Transverse colon (tissue), 4 donors: ENCODE measurements at places on chromosomes 1 and 21. TPM values are rescaled to one million over a fixed set of nuclear protein-coding genes. Genes with fewer than 3 reads are reported as not detected.
A peak's percentile ranks its signal among the peaks of the same experiment; 100 is the strongest.

- DNase-seq, result no peak
Measured at GRCh38 chr21:46540087-46540710, 64.7 kb downstream of the S100B start.

- DNase-seq, result no peak
Measured at GRCh38 chr1:85220756-85221201, 20.0 kb upstream of the SYDE2 start.

DNA sequence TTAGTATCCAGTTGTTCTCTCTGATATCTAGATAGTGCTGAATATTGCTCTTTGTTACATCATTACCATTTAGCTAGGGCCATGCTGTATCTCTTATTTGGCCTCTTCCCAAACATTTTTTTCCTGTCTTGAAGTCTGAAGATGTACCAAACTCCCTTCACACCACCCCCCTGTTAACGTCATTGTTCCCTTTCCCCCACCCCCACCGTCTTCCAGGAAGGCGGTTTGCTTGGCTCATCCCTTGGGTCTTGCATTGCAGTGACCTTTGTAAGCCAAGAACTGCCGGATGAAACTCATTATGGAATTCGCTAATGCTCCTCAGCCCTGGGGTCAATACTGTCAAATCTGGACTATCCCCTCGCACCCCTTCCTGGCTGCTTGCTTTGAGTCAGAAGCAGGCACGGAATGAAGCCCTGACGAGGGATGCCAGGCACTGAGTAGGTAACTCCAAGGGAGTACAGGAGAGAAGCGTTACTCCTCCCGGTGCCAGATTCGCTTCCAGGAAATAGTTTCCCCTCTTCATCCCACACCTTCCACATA is 283.1 kb downstream of the TM2D1 start:
- DNase-seq, result no peak

GRCh38 chr1:221520250-221520649 is 221.6 kb downstream of the DUSP10 start:
- no peak for DNase-seq

DNA sequence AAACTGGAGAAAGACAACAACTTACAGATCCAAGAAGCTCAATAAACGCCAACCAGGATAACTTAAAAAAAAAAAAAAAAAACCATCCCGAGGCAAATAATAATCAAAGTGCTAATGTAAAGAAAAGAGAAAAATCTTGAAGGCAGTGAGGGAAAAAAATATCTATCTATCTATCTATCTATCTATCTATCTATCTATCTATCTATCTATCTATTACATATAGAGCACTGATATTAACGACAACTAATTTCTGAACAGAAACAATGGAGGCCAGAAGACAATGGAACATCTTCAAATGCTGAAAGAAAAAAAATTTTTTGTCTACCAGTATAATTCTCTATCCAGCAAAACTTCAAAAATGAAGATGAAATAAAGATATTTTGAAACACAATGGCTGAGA is 18.0 kb downstream of the PACC1 start:
- no peak for DNase-seq

GRCh38 chr21:42162831-42163510 is 56.0 kb upstream of the ABCG1 start:
- no peak for DNase-seq

DNA sequence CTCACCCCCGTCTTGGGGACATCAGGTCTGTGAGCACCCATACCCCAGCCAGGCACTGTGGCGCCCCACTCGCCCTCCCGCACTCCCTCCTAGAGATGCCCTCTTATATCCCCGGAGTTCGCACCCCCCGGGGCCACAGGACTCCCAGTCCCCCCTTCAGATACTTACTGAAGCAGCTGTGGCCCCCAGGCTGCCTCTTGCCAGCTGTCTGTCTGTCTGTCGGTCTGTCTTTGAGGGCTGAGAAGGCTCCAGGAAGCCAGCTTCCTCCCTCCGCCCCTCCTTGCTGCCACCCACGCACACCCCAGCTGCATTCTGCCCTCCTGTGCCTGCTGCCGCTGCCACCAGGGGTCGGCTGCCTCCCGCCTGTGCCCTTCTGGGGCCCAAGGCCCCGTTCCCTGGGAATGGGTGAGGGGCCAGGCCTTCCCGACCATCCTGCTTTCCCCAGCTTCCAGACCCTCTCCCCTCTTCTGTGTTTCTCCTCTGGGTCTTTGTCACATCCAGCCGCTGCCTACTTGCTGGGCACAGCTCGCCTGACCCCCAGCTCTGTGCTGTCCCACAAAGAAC is at the start of gene PTPN7:
Gene PTPN7 (minus strand): TSS at position 226 of the 564 bp plus-strand sequence. CDS start 1,200 bp downstream, outside the sequence.
- DNase-seq, result peak; percentile 61

PDE4B gene
- total RNA-seq, result 6.7 TPM

FCAMR gene
- 0.37 TPM for total RNA-seq

NR1I3 gene
- total RNA-seq, result not detected

ELAPOR1 gene
- total RNA-seq, result 19.5 TPM

INTS7 gene
- total RNA-seq, result 7.1 TPM
